ENCODE measurements at places on chromosomes 4 and X. TPM values are rescaled to one million over a fixed set of nuclear protein-coding genes. Genes with fewer than 3 reads are reported as not detected.

Gene UGT2B11
- not detected for total RNA-seq

DNA sequence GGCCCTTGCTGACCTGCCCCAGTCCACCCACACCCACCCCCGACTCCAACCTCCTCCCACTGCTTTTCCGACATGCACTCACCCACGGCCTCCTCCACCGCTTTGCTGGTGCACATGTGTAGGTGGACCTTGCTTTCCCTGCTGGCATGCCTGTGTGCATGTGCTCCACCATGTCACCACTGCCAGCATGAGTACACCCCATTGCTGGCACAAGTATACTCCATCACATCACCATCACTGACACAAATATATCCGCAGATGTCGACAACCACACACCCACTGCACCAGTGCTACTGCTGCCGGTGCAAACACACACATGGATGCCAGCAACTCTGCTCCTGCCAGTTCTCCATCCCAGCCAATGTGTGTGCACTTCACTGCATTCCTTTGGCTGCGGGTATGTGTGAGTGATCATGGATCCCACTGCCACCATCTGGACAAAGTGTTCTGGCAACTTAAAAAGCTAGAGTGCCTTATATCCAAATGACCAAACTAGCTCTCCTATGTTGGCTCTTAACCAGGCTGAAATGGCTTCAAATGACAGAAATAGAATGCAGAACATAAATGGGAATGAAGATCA lies 1072.3 kb downstream of the RAPGEF2 start:
- DNase-seq = no peak

GRCh38 chr4:165682611-165683010 lies 190.4 kb upstream of the TLL1 start:
- DNase-seq = no peak

DNA sequence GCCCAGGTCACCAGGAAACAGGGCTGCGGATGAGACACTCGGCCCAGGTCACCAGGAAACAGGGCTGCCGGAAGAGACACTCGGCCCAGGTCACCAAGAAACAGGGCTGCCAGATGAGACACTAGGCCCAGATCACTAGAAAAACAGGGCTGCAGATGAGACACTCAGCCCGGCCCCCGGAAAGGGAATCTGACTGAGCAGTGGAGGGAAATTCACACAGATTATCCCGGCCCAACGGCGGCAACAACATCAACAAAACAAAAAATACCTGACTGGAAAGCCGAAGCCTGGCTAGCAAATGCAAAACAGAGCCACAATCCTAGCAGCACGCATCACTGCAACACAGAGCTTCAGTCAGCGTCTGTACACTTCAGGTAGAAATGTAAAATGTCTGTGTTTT lies 20.7 kb downstream of the AFAP1 start:
- DNase-seq = no peak

GRCh38 chr4:23166919-23167318 lies 474.2 kb downstream of the GBA3 start:
- no peak for DNase-seq
